Large intestine (tissue), 12 donors: ENCODE measurements at places on chromosomes 12 and 14.

DNA sequence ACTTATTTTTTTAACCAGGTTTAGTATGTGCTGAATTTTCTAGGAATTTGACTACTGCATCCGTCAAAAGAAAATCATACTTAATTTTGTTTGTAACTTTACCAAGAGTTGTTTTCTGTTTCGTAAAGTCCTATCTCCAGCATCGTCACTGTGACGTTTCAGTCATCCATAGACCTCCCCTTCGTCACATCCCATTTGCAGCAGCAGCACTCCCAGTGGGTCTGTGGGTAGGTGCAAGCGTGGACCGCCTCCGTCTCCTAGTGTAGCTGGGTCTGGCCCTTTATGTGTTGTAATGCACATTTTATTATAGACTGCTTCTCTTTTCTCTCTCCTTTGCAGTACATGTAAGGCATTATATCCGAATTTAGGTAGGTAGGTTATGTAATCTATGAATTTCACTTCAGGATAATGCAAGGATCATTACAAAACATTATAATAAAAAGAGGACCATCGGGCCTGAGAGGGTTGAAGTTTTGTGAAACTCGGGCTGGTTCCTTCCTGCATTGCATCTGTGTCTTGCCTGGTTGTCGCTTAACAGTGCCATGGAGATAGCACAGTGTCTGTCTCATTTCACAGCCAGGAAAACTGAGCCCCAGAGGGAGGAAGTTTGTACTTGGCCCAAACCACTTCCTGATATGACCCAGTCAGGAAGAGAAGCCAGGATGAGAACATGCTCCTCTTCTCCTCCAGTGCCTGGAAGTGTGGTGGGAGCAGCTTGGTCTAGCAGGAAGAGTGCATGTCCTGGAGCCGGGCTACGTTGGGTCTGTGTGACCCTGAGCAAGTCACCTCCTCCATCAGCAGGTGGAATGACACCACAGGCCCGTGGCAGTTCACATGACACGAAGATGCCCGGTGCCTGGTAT lies 41.3 kb downstream of the EVL start:
- no peak overlapping the region for H3K4me3 ChIP-seq
- DNase-seq, result no peak
- H3K27ac ChIP-seq, result no peak overlapping the region
- H3K4me1 ChIP-seq, result peaks cover 4% of the 10 kb centered on the region

- no peaks in the 10 kb centered on the region for H3K4me1 ChIP-seq
- H3K4me3 ChIP-seq, result no peak overlapping the region
- DNase-seq, result no peak
- H3K27me3 ChIP-seq, result no peaks in the 10 kb centered on the region
Observed at GRCh38 chr14:87002776-87003175, 990.2 kb downstream of the GALC start.

DNA sequence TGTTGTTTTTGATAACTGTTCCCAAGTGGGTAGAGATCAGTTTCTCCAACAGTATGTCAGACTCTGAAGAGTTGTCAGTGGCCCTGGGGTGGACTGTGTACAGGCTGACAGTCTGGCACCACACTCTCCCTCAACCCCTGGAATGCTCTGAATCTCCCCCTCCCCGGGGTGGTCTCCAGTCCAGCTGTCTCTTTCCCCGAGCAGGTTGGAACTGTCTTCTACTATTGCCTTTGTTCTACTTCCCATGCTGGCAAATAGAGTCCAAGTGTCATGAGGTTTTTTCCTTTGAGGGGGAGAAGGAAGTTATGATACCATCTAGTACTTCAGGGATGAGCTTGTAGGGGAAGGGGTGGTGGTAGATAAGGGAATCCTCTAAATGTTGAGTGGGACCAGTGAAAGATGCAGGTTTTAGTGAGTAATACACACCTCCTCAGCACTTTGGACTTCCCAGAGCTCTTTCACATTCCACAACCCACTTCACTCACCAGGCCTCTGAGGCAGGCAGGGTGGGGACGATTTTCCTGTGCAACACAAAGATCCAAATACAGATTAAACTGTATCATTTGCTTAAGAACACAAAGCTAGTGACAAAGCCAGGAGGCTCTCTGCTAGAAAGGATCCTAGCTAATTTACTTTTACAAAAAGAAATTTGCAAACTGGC lies 170.7 kb upstream of the GZMB start:
- DNase-seq, result peak; percentile 44
- no peak overlapping the region for H3K4me3 ChIP-seq
- peak overlapping the region; percentile 64 for H3K27ac ChIP-seq
- H3K27me3 ChIP-seq, result no peaks in the 10 kb centered on the region
- H3K36me3 ChIP-seq, result no peaks in the 10 kb centered on the region

- peaks cover 90% of the 10 kb centered on the region for H3K36me3 ChIP-seq
- no peak for DNase-seq
- no peak overlapping the region for H3K4me3 ChIP-seq
- H3K27me3 ChIP-seq, result no peaks in the 10 kb centered on the region
- H3K4me1 ChIP-seq, result no peaks in the 10 kb centered on the region
- no peak overlapping the region for H3K27ac ChIP-seq
Observed at GRCh38 chr12:110335481-110336045, 54.5 kb downstream of the ATP2A2 start.

GRCh38 chr14:98341211-98341610 lies 930.8 kb downstream of the BCL11B start:
- no peak overlapping the region for H3K27ac ChIP-seq
- no peaks in the 10 kb centered on the region for H3K36me3 ChIP-seq
- no peak overlapping the region for H3K4me3 ChIP-seq
- no peak for DNase-seq
- no peaks in the 10 kb centered on the region for H3K27me3 ChIP-seq
- no peaks in the 10 kb centered on the region for H3K4me1 ChIP-seq

GRCh38 chr14:33880330-33880729 lies 70.5 kb downstream of the EGLN3 start:
- H3K27ac ChIP-seq, result no peak overlapping the region
- H3K4me3 ChIP-seq, result no peak overlapping the region
- no peaks in the 10 kb centered on the region for H3K27me3 ChIP-seq
- no peaks in the 10 kb centered on the region for H3K4me1 ChIP-seq

GRCh38 chr12:3315201-3315661 lies 175.8 kb upstream of the PRMT8 start:
- H3K27me3 ChIP-seq, result no peaks in the 10 kb centered on the region
- no peaks in the 10 kb centered on the region for H3K36me3 ChIP-seq

DNA sequence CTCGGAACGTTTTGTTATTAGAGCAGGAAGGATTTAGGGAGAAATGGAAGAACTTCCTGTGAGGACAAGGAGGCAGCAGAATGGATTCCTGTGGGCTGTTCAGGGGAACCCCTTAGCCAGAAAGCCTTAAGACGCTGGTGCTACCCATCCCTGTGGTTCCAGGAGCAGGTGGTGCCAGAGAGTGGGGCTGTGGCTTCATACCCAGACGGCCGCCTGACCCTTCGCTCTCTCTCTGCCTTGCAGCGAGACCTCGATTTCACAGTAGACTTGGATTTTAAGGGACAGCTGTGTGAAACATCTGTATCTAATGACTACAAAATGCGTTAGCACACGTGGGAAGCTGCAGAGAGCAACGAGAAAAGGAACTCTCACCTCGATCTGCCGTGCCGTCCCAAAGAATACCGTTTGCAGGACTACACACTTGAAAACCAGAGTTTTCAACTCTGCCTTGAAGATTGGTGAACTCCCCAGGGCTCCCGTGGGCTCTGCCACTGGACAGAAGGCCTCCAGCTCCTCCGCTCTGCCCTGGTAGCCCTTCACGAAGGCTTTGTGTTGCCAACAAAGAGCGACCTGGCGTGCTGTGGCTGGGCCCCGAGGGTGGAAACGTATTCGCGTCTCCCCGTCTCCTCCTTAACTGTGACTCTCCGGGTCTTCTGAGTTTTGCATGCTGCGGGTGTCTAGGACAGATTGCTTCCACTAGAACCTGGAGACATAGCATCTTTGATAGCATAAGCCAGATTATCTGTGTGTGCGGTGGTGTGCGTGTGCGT lies 102.0 kb downstream of the PRMT8 start:
- no peak overlapping the region for H3K27ac ChIP-seq
- no peak overlapping the region for H3K4me3 ChIP-seq
- H3K36me3 ChIP-seq, result no peaks in the 10 kb centered on the region

- H3K27ac ChIP-seq, result no peak overlapping the region
- H3K36me3 ChIP-seq, result no peaks in the 10 kb centered on the region
- H3K4me1 ChIP-seq, result no peaks in the 10 kb centered on the region
- H3K4me3 ChIP-seq, result no peak overlapping the region
- DNase-seq, result no peak
Observed at GRCh38 chr14:62655166-62655565, 390.1 kb downstream of the KCNH5 start.

- DNase-seq, result no peak
- no peaks in the 10 kb centered on the region for H3K36me3 ChIP-seq
- peak overlapping the region; percentile 98 for H3K27ac ChIP-seq
- peaks cover 69% of the 10 kb centered on the region for H3K4me1 ChIP-seq
- H3K27me3 ChIP-seq, result no peaks in the 10 kb centered on the region
Observed at GRCh38 chr14:22820731-22821130, 5.5 kb upstream of the SLC7A7 start.

DNA sequence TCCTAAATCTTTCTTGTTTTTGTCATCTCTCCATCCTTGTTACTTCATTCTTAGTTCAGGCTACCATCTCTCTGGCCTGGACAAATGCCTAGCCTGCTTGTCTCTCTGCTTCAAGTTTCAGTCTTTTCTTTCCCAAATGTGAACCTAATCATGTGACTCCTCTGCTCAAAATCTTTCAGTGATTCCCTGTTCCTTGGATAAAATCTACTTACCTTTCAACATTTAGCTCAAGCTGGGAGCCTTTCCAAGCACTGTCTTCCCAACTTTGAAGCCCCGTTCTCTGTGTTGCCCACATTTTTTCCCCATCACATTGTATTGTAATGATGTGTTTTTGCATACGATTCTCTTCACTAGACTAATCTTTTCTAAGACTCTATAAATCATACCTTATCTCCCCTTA lies 24.7 kb downstream of the SLC7A8 start:
- H3K27me3 ChIP-seq, result no peaks in the 10 kb centered on the region
- peaks cover 9% of the 10 kb centered on the region for H3K36me3 ChIP-seq
- no peak overlapping the region for H3K27ac ChIP-seq

DNA sequence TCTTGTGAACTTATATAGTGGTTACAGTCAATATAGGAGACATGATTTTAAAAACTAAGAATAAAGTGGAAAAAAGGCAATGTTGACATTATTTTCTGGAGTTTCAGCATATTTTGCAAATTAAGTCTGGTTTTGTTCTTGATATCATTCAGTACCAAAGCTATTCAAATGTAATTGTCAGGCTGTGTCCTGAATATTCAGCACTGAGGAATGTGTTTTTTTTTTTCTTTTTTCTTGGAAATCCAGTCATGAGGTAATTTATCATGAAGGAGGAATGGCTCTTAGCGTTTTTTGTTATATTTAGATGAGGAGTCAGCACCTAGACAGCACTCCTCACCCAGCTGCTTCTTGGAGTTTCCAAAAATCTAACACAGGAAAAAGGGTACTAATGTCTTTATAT lies 225.5 kb downstream of the CCDC91 start:
- no peaks in the 10 kb centered on the region for H3K27me3 ChIP-seq
- DNase-seq, result no peak
- H3K36me3 ChIP-seq, result peaks cover 5% of the 10 kb centered on the region
- H3K27ac ChIP-seq, result no peak overlapping the region
- H3K4me1 ChIP-seq, result no peaks in the 10 kb centered on the region

DNA sequence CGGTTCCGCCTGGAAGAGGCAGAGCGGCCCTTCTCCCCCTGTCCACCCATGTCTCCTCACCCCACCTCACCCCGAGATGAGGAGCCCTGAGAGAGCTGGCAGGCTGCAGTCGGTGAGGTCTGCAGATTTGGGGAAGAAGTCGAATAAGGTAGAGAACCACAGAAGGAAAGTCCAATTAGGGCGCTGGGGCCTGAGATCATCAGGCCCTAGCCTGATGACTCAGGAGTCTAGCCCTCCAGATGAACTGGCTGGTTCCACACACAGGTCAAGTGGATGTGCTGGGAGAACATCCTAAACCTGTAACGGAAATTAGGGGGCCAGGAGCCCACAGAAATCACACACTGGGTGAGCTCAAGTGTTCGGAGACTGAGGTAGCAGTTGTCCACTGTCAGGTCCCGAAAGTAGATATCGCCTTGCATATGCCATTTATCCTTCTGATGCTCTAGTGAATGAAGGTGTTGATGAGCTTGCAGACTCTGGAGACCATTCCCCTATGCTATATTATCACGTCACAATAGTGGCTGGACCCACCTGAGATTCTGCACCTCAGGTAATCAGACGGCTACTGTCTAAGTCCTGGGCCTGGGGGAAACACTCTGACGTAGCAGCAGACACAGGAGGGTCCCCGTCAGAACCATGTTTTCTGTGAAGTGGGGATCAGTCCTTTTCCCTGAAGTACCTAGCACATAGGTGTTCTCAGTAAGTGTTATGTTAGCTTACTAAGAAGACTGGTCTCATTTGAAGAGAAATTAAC lies 886 bp upstream of the METTL17 start:
- peaks cover 19% of the 10 kb centered on the region for H3K36me3 ChIP-seq
- peaks cover 15% of the 10 kb centered on the region for H3K4me1 ChIP-seq
- no peaks in the 10 kb centered on the region for H3K27me3 ChIP-seq
- DNase-seq, result no peak
- peak overlapping the region; percentile 83 for H3K27ac ChIP-seq

- H3K4me1 ChIP-seq, result no peaks in the 10 kb centered on the region
- H3K27me3 ChIP-seq, result peaks cover 42% of the 10 kb centered on the region
- DNase-seq, result no peak
- no peak overlapping the region for H3K27ac ChIP-seq
- no peak overlapping the region for H3K4me3 ChIP-seq
Observed at GRCh38 chr12:107310621-107311020, 217.3 kb upstream of the CRY1 start.

- no peaks in the 10 kb centered on the region for H3K27me3 ChIP-seq
- H3K4me1 ChIP-seq, result no peaks in the 10 kb centered on the region
- no peak overlapping the region for H3K4me3 ChIP-seq
- no peak for DNase-seq
- H3K27ac ChIP-seq, result no peak overlapping the region
Observed at GRCh38 chr12:57323416-57323815, 72.4 kb upstream of the STAC3 start.

- no peak overlapping the region for H3K27ac ChIP-seq
- no peaks in the 10 kb centered on the region for H3K36me3 ChIP-seq
- no peaks in the 10 kb centered on the region for H3K4me1 ChIP-seq
- H3K4me3 ChIP-seq, result no peak overlapping the region
- no peaks in the 10 kb centered on the region for H3K27me3 ChIP-seq
Observed at GRCh38 chr12:75162845-75163244, 46.8 kb downstream of the KCNC2 start.

DNA sequence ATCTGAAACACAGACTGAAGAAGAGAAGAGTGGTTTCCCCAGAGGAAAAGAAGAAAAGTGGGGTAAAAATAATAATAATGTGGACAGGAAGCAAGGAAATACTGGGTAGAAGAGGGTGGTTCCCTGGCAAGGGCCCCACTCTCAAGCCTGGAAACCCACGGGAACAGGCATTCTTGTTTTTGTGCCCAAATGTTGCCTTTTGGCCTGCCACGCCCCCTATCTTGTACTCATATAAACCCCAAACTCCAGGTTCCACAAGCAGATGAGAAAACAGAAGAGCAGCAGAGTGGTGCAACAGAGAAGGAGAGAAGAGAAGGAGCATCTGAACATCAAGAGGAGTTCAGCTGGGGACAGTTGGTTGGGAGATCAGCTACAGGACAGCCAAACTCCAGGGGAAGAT lies 51.2 kb downstream of the NDUFA12 start:
- no peak for DNase-seq
- no peaks in the 10 kb centered on the region for H3K27me3 ChIP-seq

- H3K4me3 ChIP-seq, result no peak overlapping the region
- H3K4me1 ChIP-seq, result no peaks in the 10 kb centered on the region
- no peaks in the 10 kb centered on the region for H3K36me3 ChIP-seq
- no peaks in the 10 kb centered on the region for H3K27me3 ChIP-seq
- H3K27ac ChIP-seq, result no peak overlapping the region
Observed at GRCh38 chr12:50338920-50339645, 55.8 kb upstream of the LIMA1 start.
